ENCODE measurements at places on chromosomes 6 and 20.

GRCh38 chr6:3944246-3944645, 95.1 kb downstream of the FAM50B start:
- no peak for DNase-seq

- no peak for DNase-seq
These were observed 19.5 kb downstream of the ADNP start for GRCh38 chr20:50911716-50912115.

GRCh38 chr20:46563170-46563859, 12.9 kb upstream of the OCSTAMP start:
- no peak for DNase-seq

- DNase-seq: no peak
These were observed 40.0 kb upstream of the MRPS18A start for GRCh38 chr6:43727634-43728033.
